Activated naive CD4-positive, alpha-beta T cell (primary cell): ENCODE measurements at places on chromosomes 5 and 9.

DNA sequence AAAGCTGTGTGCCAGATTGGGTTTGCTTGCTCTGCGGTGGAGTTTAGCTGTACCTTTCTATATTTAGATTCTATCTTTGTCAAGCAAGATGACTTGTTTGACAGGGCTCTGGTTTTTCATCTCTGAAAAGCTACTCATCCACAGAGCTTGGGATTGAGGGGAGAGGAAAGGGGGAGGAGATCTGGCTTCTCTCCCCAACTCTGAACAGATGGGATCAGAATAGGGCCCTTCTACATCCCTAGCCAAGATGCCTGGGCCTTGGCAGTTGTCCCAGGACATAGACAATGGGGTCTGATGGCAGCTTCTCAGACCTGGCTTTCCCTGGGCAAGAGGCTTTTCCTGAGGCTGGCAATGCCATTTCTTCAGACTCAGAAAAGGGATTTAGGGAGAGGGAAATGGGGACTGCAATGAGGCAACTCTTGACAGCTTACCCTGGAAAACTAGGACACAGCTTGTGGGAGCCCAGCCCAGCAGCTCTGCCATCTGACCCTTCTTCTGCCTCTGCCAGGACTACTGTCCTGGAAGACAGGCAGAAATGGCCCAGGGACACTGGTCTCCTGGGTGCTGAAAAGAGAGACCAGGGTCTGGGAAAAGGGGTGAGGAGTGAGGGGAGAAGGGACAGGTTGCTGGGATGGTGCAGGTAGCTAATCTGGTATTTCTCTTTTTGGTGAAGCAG lies 50.2 kb upstream of the ASTN2 start:
- DNase-seq, result no peak

DNA sequence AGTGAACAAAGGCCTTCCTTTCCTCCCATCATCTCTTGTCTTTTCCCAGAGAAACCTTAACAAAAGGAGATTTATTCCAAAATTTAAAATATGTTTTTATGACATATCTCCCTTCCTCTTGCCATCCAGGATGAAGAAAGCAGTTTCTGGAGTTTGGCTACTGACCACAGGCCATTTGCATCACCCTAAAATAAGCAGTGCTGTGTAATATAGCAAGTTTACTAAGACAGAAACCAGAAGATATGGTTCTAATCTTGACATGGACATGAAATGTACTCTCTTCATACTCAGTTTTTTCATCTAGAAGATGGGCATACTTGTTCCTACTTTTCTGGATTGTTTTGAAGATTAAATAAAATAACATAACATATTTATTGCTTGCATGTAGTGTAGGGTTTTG lies 50.2 kb upstream of the ZFAND5 start:
- no peak for DNase-seq

DNA sequence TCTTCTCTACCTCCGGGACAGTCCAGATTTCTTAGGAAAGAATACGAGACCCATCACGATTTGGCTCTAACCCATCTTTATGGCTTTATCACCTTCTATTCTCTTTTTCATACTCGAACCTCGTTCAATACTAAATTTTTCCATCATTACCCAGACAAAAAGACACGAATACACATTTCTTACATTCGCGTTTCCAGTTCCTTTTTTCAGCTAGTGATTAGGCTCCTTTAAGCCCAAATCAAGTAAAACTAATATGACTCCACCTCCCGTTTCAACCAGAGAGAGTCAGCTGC lies 506 bp downstream of the ZBTB6 start:
- no peak for DNase-seq

GRCh38 chr5:146880966-146881365 lies 2.4 kb upstream of the PPP2R2B start:
- DNase-seq, result no peak

- no peak for DNase-seq
These were observed 406.6 kb upstream of the TNC start for GRCh38 chr9:115524453-115525059.

DNA sequence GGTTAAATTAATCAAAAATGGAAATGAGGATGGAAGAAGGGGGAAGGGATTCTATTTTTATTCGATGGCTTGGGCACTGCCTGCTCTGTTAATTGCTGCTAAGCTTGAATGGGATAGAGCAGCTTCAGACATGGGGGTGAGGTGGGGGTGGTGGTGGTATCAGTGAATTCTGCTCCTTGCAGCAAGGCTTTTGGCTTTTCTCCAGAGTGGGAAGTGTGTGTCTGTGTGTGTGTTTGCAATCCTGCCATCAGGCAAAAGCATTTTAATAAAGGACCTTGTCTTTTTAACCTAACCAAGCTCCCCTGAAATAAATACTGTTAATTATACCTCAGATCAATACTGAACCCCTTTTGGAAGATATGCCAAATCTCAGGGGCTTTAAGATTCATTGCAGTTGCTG lies 110.9 kb upstream of the GPR151 start:
- DNase-seq, result no peak

- no peak for DNase-seq
These were observed 46.3 kb downstream of the FSTL4 start for GRCh38 chr5:133565993-133566392.

DNA sequence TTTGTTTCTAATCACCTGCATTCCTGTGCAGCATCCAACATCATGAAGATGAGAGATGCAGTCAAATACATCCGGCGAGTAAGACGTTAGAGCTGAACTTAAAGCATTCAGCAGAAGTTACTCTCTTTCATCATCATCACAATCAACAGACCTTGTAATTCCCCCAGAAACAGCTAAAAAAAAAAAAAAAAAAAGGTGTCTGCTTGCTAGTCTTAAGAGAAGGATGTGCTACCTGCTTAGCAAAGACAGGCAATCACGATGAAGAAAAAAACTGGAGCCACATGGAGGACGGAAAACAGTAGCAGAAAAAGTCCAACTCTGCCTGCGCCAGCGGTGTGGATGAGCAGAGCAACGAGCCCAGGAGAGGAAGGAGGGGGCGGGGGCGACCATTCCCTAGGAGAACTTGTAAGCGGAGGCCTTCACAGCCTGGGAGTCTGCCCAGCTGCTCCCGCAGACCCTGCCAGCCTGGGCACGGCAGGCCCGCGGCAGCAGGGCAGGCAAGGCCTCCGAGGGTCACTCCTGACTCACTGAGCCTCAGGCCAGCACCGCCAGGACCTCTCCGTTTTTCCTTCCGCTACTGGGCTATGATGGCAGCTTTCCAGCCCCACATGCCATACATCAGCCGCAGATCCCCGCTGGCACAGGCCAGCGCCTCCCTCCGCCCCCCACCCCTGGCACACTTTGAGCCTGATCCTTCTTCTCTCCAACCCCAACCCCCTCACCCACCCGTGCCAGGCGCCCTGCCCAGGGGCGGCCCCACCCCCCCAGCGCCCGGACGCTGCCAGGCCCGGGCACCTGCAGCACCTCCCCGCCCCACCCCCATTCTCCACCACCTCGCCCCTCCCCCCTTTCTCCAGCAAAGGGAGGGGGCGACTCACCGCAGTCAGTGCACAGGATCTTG lies 1.4 kb downstream of the NRG2 start:
- DNase-seq, result no peak

GRCh38 chr9:94792511-94792910 lies 66.0 kb downstream of the AOPEP start:
- DNase-seq, result no peak

DNA sequence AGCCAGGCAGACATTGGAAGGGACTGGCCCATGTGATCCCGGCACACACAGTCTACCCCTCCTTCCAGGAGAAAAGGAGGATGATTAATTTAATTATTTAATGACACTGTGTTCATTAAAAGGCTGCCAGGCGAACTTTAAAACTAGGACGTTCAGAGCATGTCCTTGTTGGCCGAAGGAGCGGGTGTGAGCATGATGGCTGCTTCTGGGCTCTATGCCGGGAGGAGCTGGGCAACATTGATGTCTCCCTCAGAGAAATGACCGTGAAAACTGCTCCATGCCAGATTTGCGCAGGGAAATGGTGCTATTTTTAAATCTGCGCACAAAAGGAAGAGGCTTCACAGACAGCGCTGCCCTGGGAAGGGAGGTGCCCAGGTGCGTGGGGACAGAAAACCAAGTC lies 284.9 kb upstream of the IRX4 start:
- no peak for DNase-seq

- no peak for DNase-seq
These were observed 355.3 kb downstream of the TMEM232 start for GRCh38 chr5:110371011-110371724.

- no peak for DNase-seq
These were observed 586.6 kb downstream of the DNAH5 start for GRCh38 chr5:13357929-13358328.

GRCh38 chr9:89304020-89304833 lies 6.8 kb upstream of the CKS2 start:
- no peak for DNase-seq

DNA sequence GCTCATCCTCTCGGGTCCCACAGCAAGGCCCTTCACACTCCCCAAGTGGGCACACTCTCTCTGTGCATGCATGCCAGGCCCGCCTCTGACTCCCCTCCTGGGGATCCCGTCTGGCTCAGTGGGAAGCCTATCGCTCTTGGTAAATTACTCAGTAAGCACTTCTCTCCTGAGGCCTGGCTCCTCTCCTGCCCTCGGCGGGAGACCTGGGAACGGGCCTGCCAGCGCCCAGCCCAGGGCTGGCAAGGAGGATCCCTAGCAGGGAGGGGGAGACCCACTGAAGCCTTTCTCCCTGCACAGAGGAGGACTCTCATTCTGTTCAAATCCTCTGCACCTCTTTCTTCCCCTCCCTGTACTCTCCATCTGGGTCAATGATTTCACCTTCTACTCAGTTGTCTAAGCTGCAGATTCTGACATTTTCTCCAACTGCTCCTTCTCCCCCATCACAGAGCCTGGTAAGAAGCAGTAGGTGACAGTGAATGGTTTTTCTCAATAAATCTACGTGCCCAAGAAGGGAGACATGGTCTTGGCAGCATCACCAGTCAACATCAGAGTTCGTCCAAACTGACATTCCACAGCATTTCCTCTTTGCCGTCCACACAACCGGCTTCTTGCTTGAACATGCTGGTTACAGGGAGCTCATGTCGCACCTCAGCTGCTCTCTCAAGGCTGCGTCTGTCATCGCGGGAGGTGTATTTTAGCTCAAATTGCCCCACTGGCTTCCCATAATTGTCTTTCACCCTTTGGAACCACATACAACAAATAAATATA lies 81.9 kb downstream of the GPR21 start:
- DNase-seq, result no peak

- DNase-seq, result no peak
These were observed 18.1 kb downstream of the FGF1 start for GRCh38 chr5:142667831-142668230.

DNA sequence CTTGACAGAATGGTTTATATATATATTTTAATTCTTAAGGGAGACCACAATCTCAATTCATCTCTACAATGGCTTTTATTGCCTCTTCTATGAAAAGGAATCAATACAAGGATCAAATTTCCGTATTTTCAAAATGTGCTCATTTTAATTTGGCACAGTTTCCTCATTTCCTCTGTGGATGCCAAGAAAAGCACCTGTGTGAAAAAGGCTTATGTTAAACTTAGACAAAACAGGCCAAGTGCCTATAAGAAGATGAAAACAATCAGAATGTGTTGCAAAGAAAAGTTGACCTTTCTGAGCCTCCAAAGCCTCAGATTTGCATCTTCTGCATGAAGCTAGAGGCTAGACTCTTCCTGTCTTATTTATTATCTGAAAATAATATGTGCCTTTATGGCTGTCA lies 173.7 kb upstream of the SLC12A2 start:
- no peak for DNase-seq

DNA sequence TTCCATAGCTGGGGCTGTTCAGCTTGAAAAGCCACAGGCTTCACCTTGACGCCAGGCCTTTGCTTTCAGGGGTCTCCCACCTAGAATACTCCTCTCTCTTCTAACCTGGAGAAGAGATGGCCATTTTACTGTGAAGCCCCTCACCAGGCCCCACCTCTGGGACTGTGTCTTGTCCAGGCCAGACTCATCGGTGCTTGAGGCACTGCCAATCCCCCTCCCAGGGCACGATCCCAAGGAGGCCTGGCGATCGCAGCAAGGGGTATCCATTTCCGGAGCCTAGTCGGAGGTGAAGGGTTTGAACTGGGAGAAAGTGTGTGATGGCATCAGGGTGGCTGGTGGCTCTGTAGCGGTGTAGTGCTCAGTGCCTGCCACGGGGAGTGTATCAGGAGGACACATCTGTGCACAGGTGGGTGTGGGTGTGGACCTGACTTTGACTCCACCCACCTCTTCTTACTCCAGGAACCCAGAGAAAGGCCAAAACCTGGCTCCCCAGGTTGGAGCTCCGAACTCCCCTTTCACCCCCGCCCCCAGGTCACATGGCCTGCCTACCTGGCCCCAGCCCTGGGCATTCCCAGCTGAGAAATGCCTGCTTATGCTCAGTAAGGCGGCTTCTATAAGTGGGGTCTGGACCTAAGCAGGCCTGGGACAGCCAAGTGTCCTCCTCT lies 27.4 kb upstream of the ENHO start:
- no peak for DNase-seq

DNA sequence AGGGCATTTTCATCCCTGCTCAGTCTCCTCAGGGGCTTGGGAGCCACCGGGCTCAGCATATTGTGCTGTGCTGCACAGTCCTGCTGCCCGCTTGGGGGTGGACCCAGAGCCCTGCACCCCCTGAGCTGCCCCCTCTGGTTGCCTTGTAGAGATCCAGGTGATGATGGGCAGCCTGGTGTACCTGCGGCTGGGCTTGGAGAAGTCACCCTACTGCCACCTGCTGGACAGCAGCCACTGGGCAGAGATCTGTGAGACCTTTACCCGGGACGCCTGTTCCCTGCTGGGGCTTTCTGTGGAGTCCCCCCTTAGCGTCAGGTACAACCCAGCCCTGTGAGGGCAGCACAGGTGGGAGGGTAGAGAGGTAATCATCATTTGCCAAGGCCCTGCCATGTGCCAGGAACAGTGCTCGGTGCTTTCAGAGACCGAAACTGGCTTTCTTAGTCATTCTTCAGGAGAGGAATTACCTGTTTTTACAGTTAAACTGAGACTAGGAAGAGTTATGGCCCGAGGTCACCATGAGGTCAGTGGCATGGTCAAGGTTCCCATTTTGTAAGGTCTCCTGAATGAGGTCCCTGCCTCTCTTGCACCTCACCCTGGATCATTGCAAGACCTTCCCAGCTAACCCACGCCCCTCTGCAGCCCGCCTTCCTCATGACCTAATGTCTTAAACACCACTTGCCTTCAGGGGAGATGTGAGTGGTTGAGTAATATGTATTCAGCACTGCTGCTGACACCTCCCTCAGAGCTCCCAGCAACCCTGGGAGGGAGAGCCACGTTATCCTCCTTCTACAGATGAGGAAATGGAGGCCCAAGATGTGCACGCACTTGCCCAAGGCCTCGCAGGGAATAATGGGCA lies 7.5 kb downstream of the NHP2 start:
- peak; percentile 58 for DNase-seq

- DNase-seq, result no peak
These were observed 627 bp downstream of the ARRDC1 start for GRCh38 chr9:137606005-137606621.

GRCh38 chr9:36836486-36836885 lies 197.6 kb downstream of the PAX5 start:
- DNase-seq, result no peak

DNA sequence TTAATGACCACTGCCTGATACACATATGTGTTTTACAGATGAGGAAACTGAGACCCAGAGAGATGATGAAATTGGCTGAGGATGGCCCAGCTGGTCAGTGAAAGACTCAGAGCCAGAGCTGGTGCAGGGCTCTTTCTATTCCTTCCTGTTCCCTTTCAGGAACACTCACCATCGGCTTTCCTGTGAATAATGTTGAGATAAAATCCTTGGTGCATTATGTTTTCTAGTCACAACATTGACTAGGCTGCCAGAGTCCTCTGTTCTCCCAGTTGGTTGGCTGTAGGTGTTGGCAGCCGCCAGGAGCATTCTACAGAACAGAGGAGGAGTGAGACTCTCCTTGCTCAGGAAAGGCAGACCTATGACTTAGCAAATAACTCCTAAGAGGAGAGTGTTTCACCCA lies 14.8 kb downstream of the TGFBI start:
- DNase-seq, result no peak
